C1 segment of cervical spinal cord (tissue), 14 donors: ENCODE measurements at places on chromosomes 3 and 15.

- no peak for DNase-seq
These were observed 18.7 kb downstream of the TMF1 start for GRCh38 chr3:69033470-69033869.

DNA sequence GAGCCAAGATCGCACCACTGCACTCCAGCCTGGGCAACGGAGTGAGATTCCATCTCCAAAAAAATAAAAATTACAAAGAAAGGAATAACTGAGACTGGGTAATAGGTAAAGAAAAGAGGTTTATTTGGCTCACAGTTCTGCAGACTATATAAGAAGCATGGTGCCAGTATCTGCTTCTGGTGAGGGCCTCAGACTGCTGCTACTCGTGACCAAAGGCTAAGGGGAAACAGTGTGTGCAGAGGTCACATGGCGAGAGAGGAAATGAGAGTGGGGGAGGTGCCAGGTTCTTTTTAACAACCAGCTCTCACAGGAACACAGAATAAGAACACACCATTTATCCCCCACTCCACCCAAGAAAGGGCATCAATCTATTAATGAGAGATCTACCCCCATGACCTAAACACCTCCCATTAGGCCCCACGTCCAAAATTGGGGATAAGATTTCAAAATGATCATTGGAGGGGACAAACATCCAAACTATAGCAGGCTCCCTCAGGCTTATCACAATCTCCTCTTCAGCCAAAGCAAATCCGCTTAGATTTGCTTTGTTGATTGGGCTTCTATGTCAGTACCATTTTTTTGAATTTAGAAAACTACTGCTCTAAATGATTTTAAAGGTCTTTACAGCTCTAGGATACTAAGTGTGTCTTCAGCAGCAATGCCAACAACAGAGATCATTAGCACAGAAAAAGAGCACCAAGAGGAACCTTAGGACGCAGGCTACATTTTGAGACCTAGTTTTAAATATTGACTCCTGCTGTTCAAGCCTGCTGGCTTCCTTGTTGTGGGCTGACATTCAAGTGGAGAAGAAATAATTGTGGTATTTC, 84.2 kb upstream of the TBL1XR1 start:
- no peak for DNase-seq

DNA sequence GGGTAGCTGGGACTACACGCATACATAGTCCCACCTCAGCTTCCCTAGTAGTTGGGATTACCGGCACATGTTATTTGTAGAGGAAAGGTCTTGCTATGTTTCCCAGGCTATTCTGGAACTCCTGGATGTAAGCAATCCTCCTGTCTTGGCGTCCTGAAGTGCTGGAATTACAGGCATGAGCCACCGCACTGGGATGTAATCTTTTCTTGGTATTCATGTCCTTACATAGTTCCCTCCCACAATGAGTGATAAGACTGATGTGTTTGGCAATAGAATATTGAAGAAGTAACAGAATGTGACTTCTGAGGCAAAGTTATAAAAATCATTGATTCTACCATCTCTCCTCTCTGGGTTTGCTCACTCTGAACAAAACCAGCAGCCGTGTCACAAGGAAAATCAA, 22.7 kb upstream of the ALCAM start:
- DNase-seq: no peak

DNA sequence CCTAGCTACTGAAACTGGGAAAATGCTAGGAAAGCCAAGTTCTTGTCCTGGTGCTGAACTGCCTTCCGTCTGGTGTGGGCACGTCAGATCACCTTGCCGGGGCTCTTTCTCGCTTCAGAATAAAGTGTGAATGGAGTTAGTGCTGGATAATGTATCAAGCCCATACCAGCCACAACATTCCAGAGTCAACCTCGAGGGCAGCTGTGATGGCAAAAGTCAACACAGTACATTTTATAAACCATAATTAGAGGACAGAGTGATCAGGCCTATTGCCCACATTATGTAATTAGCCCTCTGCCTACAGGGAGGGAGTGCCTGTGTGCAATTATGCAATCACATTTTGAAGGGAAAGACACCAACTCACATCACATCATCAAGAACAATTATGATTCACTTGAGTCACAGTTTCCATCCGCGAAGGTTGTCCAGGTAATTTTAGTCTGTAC, 165.2 kb downstream of the RORA start:
- no peak for DNase-seq

DNA sequence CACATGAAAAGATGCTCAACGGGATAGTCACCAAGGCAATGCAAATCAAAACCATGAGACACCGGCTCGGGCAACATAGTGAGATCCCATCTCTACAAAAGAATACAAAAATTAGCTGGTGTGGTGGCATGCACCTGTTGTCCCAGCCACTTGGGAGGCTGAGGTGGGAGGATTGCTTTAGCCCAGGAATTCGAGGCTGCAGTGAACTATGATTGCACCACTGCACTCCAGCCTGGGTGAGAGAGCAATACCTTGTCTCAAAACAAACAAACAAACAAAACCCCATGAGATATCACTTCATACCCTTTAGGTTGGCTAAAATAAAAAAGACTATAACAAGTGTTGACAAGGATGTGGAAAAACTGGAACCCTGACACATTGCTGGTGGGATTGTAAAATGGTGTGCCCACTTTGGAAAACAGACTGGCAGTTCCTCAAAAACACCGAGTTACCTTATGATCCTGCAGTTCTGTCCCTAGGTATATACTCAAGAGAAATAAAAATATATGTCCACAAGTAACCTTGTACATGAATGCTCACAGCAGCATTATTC, 3.8 kb upstream of the PPARG start:
- no peak for DNase-seq

GRCh38 chr3:112004187-112004586, 5.5 kb downstream of the TAGLN3 start:
- DNase-seq: no peak

- no peak for DNase-seq
These were observed 257.0 kb upstream of the GOLGA6L4 start for GRCh38 chr15:83978588-83978987.
